ENCODE measurements at places on chromosomes 4 and X.
A peak's percentile ranks its signal among the peaks of the same experiment; 100 is the strongest.

GRCh38 chrX:68717196-68717595, 69.7 kb downstream of the STARD8 start:
- DNase-seq, result no peak

DNA sequence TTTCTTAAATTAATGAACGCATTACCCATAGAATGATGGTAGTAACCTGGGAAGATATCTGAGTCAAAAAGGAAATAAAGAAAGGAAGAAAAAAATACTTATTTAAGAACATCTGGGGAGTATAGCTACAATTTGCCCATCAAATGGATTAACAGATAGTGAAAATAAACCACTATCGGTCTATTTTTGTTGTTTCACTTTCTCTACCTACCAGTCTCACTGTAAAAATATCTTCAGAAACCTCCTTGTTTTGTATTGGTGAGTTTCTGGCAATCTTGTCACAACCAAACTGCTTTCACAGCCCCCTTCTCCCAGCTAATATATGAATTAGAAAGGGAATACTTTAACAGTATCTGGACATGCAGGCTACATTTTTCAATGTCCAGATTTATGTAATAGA, 783.5 kb downstream of the STPG2 start:
- no peak for DNase-seq

DNA sequence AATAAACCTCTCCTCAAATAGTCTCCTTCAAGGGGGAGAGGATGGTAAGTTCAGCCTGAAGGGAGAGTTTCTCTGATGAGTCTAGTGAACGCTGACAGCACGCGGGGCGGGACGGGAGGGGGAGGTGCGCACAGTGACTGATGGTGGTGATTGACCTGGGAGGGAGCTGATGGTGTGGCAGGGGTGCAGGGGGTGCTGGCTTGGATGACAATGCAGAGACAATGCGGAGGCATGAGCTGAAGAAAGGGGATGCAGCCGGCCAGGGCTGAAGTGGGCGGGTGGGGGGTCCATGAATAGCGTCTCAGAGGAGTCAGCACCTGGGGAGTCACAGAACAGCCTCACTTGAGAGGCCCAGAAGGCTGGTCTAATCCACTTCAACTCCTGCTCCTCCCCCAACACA, 142.5 kb upstream of the PJA1 start:
- DNase-seq, result no peak

DNA sequence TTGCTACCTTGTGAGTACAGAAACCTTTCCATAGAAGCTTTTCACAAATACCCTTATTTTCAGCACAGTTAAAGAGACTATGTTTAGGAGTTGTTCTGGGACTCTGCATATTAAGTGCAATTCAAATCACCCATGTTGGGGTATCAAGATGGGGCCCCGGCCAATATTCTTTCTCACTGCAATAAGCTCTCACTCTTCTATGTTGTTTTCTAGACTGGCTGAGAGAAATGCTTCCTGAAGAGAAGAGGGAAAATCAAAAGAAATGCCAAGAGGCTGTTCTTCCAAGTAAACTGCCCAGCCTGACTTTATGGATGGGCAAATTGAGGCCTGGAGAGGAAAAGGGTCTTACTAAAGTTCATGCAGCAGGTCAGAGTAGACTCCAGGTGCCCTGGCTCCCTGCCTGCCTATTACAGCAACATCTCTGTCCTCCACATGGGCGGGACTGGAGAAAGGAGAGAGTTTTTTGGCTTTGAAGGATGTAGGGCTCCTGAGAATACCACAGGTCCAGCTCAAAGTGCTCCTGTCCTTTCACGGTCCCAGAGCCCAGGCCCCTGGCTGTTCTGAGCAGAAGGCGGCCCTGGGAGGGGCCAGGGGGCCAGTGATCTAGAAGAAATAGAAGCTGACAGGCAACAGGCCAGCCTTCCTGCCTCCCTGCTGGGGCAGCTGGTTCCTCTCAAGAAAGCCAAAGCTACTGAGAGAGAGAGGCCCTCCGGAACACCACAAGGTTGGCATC, 745 bp upstream of the IQSEC2 start:
- DNase-seq, result no peak

GRCh38 chr4:19774690-19775256, 476.9 kb upstream of the SLIT2 start:
- DNase-seq, result no peak

DNA sequence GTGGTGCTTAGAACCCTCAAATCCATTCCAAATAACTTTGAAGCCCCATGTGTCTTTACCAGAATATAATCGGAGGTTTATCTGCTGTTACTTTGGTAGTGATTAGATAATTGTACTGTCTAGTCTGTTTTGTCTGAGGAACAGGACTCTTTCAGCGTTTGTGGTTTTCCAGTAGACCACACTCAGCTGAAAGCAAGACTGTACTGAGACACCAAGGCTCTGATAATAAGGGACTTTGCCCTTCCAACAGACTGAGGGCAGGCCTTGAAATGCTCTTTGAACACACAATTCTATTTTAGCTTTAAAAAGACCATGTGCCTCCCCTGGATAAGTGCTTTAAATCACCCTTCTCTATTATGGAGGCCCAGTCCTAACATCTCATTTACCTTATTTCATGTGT, 76.1 kb downstream of the KLHL8 start:
- no peak for DNase-seq

- DNase-seq, result no peak
Observed at GRCh38 chrX:56233682-56234081, 1.5 kb downstream of the KLF8 start.

DNA sequence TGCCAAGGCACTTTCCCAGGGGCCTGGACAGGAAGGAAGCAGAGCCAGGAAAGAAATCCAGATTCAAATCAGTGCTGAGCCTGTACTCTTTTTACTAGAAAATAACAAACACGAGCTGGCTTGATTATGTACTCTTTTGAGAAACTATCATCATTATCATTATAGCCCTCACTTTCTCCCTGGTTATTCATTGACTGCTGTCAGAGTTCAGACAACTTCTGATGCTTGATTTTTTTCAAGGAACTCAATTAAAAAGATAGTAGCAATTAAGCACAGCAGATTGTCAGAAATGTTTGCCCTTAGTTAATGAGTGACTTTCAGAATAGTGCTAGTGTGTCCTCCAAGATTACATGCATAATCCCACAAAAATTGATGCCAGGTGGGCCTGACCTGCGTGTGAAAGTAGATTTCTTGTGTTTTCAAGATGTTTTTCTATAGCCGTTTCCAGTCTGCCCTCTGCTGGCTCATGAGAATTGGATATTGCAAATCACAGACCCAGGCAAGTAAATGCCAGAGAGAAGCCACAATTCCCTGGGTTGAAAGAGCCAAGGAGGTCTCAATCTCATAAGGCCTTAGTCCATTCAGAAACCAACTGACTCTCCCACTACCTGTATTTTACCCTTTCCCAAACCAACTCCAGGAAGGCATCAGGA, 14.3 kb upstream of the PNPLA4 start:
- DNase-seq, result no peak

GRCh38 chr4:80615099-80615498, 279.6 kb downstream of the CFAP299 start:
- no peak for DNase-seq

DNA sequence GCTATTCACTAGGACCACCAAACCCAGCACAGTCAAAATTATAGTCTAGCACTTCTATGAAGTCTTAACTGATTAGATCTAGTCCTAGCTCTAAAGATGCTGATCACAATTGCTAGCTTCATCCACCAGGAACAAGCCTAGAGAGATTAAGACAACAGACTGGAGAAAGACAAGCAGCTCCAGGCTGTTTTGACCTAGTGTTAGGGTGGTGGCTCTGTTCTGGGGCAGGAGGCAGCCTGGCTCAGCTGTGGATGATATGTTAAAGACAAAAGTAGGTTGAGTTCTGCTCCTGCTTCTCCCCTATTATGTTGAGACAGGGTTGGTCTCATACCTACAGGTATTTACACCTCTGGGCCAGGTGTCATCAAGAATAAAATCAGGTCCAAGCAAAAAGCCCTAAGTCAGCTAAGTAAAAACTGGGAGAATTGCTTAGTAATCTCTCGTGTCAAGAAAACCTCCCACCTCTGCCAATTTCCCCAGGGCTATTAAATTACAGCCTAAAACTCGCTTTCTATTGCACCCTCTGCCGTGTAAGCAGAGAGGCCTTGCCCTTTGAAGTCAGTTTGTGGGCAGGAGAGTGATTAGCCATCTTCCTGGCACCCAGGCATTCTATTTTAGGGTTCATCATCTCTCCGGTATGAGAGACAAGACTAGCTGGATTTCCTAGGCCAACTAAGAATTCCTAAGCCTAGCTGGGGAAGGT, 39.9 kb downstream of the RAB40AL start:
- peak; percentile 86 for DNase-seq

GRCh38 chr4:55554453-55555030, 7.8 kb upstream of the CLOCK start:
- DNase-seq, result no peak

DNA sequence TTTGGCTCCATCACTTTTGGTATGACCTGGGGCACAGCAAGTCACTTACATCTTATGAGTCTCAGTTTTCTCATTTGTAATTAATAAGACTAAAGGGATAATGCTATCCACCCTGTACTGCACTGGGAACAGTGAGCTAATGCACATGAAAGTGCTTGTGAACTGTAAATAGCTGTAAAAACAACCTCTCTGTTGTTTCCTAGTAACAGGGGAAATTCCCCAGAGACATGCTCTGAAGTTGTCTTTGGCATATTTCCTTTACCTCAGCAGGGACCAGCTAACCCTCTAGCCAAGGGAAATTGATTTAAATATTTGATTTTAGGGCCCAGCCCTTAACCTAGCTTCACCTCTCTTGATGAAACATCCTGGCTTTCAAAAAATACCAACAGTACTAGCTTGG, 6.1 kb upstream of the CYSLTR1 start:
- no peak for DNase-seq

DNA sequence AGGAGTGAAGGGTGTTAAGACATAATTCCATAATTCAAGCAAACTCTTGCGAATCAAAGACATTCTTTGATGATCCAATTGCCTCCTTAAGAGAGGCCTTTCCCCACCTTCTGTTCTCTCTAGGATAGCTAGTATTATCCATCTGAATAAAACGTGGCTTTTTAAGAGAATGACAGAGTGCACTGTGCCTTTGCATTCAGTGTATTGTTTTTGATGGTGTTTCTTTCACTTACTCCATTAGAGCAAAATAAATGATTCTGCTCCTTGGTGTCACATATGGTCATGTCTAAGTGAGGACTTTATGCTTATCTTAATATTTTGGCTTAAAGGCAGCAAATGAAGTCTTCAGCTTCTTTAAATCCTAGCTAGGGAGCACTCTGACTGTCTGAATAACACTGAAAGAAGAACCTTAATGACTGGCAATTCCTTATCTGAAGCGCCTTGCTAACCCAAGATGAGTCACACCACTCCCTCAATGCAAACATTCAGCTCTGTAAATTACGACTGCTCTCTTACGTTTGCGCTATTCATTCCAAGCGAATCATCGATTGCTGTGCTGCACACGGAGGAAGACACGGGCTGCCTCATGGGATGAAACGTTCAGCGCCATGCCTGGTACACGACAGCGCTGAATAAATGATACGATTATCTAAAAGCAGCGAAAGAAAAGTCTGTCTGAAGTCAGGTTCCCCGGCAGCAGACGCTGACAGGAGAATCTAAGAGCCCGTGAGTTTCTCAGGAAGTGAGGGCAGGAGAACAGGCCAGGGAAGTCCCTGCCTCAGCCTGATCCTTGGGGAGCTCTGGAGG, 35.1 kb upstream of the GEMIN8 start:
- peak; percentile 75 for DNase-seq

All from NCI-H226 (cell line).